ENCODE measurements at places on chromosomes 1 and 21.

DNA sequence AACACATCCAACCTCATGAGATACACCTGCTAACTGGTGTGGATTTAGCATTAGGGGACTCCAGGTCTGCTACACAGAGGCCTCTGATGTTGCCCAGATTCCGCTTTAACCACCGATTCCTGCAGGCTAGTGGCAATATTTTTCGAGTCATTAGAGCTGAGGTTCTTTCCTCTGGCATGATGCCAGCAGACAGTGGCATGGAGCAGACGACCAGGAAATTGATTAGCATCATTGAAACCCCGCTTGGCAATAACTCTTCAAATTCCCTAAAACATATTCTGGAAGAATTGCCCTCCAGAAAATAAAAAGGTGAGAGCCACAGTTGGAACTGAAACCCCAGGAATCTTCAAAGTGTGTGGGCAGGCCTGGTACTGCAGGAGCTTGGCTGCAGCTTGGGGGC is 28.4 kb upstream of the ETV3 start:
- no peak for DNase-seq

DNA sequence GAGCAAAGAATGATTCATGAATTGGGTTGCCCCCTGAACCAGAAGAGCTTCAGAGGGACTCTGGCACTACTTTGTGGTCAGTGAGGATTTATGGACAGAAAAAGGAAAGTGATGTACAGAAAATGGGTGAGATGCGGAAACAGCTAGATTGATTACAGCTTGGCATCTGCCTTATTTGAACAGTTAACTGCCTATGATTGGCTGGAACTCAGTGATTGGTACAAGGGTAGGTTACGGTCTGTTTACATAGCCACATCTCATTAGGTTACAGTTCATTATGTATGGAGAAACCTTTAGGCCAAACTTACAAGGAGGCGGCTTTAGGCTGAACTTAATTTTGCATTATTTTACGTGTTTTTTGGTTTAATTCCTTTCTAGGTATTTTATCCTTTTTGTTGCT is 29.0 kb upstream of the RHOU start:
- no peak for DNase-seq

DNA sequence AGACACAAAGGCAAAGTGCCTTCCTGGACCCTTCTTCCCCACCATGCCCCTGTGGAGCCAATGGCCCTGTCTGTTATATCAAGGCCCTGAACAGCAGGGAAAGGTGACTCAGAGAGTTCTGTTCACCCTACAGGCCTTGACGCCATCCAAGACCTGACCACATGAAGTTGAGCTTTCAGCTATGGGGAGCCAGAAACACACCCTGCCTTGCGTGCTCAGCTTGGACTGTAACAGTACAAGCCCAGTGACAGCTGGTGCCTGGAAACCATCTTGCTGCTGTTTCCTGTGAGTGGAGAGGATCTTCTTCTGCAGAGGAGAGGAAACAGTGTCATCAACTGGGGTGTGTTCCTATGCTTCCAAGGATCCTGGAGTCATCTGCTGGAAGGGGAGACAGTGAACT is 165.0 kb upstream of the IRF2BP2 start:
- DNase-seq = no peak

DNA sequence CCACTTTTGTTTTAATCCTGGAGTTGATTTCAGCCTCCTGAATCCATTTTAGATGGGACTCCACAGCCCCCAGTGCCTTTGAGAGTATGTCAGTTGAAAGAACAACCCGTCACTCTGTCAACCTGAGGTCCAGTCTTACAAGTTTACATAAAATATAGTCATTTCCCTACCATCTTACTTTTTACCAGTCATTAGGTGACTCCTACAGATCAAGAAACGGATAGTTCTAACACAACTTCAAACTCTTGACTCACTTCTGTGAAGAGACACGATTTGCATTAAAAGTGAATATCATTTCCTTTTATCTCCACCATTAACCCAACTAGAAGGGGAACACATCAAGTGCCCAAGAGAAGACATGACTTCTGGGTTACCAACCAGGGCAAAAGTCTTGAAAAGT is 147.1 kb downstream of the NTPCR start:
- DNase-seq = no peak

- no peak for DNase-seq
Measured at GRCh38 chr1:85001742-85002141, 4.8 kb upstream of the MCOLN2 start.

DNA sequence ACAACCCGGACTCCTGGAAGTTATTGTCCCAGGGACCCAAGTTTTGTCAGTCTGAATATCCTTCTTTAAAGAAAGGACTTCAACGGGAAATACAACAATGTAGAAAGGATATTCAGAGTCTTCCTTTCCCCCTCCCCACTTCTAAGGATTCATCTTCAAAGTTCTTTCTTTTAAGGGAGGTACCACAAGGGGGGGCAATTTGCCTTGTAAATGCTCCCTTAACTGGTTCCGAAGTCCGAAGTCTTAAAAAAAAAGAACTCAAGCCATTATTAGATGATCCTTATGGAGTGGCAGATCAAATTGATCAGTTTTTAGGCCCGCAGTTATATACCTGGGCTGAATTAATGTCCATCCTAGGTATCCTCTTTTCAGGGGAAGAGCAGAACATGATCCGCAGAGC is 47.0 kb downstream of the SERINC2 start:
- no peak for DNase-seq

DNA sequence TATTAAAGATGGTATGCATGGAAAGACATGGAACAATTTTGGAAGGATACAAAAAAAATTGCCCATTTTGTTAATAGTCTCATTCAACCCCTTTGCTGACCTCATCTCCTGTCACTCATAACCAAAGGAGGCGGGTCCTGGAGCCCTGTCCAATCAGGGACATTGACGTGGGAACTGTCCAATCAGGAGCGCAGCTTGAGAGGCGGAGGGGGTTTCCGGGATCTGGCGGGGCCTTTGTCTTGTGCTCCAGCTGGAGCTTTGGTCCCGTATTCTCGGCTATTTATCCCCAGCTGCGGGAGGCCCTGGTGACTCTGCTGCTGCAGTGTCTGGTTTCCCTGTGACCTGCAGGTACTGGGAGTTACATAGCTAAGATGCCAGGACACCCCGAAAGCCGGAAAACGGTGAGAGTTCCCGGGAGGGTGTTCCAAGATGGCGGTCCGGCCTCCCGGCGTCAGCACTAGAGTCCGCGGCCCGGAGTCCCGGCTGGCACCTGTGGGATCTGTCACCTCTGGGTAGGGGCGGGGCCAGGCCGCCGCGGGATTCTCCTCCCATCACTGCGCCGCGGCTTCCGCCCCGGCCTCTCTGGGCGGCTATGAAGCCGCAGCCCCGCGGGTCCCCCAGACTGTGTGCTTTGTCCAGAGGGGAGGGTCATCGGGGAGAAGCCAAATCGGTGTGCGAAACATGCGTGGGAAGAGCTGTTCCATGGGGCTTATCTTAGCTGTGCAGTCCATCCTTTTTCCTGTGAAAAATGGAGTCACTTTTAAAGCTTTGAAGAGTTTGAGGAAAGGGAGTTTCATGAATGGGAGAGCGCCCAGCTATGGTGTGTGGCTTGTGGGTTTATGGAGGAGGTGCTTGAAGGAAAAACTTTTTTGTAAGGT is at the start of gene ZNF678:
ZNF678 (plus strand) TSS at position 233 of the 878 bp plus-strand sequence. CDS start 87,436 bp downstream, outside the sequence.
- DNase-seq = peak; percentile 92

- peak; percentile 83 for DNase-seq
Measured at GRCh38 chr1:5099558-5099957, 445.1 kb downstream of the AJAP1 start.
